Immature natural killer cell (primary cell): ENCODE measurements at places on chromosomes 7 and 10. TPM values are rescaled to one million over a fixed set of nuclear protein-coding genes. Genes with fewer than 3 reads are reported as not detected.
A peak's percentile ranks its signal among the peaks of the same experiment; 100 is the strongest.

DNA sequence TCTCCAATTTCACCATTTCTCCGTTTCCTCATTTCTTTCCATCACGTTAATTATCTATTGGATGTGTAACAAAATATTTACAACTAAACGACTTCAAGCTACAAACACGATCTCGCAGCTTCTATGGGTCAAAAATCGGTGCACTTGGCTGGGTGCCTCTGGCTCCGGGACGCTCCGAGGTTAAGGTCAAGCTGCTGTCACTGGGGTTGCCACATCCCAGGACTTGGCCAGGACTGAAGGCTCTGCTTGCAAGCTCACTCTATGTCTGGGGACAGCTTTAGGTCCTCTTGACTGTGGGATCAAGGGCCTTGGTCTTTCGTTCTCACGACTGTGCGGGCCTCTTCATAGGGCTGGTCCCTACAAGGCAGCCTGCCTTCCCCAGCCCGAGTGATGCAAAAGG lies 159.7 kb downstream of the CCDC3 start:
- no peak for DNase-seq
- H3K36me3 ChIP-seq = no peaks in the 10 kb centered on the region
- peaks cover 6% of the 10 kb centered on the region for H3K27me3 ChIP-seq
- no peaks in the 10 kb centered on the region for H3K4me1 ChIP-seq
- H3K4me3 ChIP-seq = no peak overlapping the region

DNA sequence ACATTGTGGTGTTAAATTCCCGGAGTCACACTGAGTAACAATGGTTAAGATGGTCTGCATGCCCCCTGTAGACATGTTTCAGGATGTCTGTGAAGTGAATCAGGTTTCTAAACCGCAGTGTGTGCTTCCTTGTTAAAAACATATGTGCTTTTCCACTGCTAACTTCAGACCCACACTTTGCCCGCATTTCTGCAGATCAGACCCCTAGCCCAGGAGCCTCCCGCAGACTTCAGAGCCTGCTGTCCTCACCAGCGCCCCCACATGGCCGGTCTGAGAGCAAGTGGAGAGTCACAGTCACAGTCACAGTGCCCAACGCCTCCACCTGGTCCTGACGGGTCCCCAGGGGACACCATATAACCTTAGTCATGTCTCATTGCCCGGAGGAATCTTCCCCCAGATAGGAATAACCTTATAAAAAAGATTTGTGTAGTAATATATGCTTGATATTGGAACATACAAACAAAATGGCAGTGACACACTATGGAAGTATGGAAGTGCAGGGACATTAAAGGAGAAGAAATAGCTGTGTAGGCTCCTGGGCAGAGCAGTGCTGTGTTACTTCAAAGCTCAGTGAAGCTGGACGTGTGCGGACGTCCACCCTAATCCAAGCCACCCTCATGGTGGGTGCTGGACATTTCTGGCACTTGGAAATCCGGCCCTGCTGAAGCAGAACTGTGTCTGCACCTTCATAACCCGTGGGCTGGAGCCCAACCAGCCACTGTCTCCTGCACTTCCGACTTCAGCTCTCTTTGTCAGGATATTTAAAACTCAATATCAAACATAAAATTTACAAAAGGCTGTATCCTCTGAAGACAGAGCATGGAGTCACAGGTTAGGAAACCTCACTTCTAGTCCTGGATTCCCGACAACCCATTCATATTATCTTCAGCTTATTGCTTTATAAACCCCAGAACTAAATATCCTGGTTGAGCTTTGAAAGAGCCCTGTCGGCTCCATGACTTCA lies 29.0 kb downstream of the GSTO2 start:
- no peak for DNase-seq
- H3K27me3 ChIP-seq = peaks cover 5% of the 10 kb centered on the region
- H3K27ac ChIP-seq = peak overlapping the region; percentile 20

DNA sequence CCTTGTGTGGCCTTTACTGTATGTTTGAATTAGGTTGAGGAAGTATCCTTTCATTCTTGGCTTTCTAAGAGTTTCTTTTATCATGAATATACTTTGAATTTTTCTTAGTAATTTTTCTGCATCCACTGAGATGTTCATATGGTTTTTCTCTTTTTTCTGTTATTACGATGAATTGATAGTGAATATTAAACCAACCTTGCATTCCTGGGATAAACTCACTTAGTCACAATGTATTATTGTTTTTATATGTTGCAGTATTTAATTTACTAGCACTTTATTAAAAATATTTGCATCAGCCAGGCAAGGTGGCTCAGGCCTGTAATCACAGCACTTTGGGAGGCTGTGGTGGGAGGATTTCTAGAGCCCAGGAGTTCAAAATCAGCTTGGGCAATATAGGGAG lies 15.3 kb upstream of the RBM33 start:
- H3K36me3 ChIP-seq = no peaks in the 10 kb centered on the region
- peaks cover 5% of the 10 kb centered on the region for H3K27me3 ChIP-seq
- no peak for DNase-seq
- H3K4me3 ChIP-seq = no peak overlapping the region
- peaks cover 4% of the 10 kb centered on the region for H3K4me1 ChIP-seq
- H3K27ac ChIP-seq = no peak overlapping the region

- DNase-seq = peak; percentile 75
- no peak overlapping the region for H3K27ac ChIP-seq
- H3K4me1 ChIP-seq = peaks cover 5% of the 10 kb centered on the region
- no peaks in the 10 kb centered on the region for H3K36me3 ChIP-seq
Measured at GRCh38 chr10:124539935-124540641, 78.5 kb downstream of the LHPP start.

The ZNF425 gene
- polyA plus RNA-seq = not detected

DNA sequence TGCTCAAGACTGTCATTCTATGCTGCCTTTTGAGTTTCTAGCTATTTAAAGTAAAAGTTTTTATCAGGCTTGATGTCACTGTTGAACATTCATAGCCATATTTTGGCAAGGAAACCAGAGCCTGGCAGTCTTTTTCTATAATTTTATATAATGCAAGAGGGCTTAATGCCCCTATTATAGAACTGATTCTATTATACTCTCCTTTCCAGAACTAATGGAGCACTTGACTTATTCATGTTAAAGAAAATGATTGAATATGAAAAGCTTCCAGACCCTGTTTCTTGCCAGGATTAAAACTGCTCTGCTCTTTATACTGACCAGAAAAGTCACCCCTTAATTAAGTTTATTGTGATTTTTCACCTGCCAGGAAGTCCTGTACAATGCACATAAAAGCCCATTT lies 337.6 kb upstream of the CHRM2 start:
- H3K4me1 ChIP-seq = no peaks in the 10 kb centered on the region
- no peak overlapping the region for H3K27ac ChIP-seq
- H3K36me3 ChIP-seq = peaks cover 4% of the 10 kb centered on the region
- no peak for DNase-seq
- no peaks in the 10 kb centered on the region for H3K27me3 ChIP-seq

The STEAP2 gene
- not detected for polyA plus RNA-seq

DNA sequence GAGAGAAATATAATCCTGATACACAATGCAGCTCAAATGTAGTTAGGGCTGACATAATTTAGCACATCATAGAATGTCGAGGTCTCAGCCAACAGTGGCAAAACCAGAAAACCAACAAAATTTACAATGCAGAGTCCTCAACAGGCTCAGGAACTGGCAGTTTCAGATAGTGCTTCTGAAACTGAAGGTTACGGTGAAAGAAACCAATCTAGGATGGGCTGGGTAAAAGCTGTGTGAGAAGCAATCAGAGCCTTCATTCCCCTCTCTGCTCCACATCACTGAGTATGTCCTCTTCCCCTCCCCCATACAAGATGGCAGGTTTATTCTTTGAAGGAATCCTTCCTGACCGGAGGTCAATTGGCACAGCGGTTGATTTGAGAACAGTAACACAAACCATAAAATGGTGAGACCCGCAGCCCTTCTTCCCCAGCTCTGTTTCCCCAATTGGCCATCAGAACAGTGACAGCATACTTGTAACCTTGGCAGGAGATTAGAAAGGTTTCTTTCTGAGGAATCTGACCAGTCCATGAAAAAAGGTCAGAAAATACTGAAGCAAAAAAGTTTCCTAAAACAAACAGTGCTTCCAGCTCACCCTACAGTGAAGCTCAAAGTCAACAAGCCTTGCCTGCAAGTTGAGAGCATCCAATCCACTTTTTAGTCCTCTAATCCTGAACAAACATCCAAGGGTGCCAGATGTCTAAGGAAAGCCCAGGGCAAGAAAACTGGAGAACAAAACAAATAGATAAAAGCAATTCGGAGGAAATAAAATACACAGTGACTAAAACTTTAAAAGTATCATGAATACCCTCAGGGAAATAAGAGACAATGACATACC lies 53.9 kb upstream of the IL6 start:
- H3K4me3 ChIP-seq = no peak overlapping the region
- H3K36me3 ChIP-seq = no peaks in the 10 kb centered on the region
- DNase-seq = no peak
- H3K4me1 ChIP-seq = peaks cover 11% of the 10 kb centered on the region
- no peak overlapping the region for H3K27ac ChIP-seq
- H3K27me3 ChIP-seq = peaks cover under 1% of the 10 kb centered on the region

GRCh38 chr10:67978749-67979148 lies 94.3 kb downstream of the SIRT1 start:
- no peak overlapping the region for H3K27ac ChIP-seq
- H3K27me3 ChIP-seq = no peaks in the 10 kb centered on the region
- H3K36me3 ChIP-seq = peaks cover 45% of the 10 kb centered on the region
- no peak overlapping the region for H3K4me3 ChIP-seq

The ZP3 gene
- polyA plus RNA-seq = 5.0 TPM

DNA sequence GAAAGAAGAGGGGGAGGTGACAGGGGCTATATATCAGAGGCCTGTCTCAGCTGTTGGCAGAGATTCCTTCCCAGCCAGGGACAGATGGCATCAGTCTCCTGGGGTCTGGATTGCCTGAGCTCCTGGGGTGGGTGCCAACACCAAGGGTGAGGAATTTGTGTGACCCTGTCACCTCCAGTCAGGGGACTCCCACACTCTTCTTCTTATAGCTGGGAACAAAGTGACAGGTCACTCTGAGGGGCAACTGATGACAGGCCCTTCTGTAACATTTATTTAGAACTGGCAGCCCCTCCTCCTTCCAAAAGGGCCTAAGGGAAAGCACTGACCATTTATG lies 53.7 kb upstream of the DUSP5 start:
- H3K27ac ChIP-seq = no peak overlapping the region
- no peak for DNase-seq
- H3K4me1 ChIP-seq = peaks cover 45% of the 10 kb centered on the region
- peaks cover 7% of the 10 kb centered on the region for H3K36me3 ChIP-seq
- peaks cover 2% of the 10 kb centered on the region for H3K27me3 ChIP-seq

DNA sequence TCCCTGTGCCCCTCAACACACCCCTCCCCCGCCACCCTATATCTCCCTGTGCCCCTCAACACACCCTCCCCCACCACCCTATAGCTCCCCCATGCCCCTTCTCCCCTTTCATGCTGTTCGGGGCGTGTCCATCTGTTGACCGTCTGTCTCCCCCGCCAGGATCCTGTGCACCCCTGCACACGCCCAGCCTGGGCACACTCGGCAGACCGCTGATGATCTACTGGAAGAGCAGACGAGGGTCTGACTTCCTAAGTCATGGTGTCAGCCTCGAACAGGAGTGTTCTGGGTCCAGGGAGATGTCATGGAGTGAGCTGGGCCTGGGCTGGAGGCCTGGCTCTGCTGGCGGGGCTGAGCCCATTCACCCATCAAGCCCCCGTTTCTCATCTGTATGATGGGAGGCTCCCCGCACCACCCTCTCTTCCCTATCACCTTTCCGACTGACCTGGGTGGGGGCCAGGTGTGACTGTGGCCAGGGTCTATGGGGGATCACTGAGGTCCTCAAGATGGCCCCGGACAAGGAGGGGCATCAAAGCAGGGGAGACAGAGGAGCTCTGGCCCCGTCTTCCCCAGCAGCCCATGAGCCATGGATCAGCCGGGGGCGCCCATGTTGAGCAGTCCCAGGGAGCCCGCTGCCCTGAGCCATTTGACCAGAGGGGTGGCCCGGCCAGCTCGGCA lies 48.3 kb downstream of the PDGFA start:
- H3K27ac ChIP-seq = no peak overlapping the region
- peaks cover 20% of the 10 kb centered on the region for H3K27me3 ChIP-seq
- no peak for DNase-seq
- H3K36me3 ChIP-seq = peaks cover 9% of the 10 kb centered on the region

The ABLIM1 gene
- 66.2 TPM for polyA plus RNA-seq

GRCh38 chr7:79452032-79452494 lies 1.4 kb downstream of the MAGI2 start:
- H3K27ac ChIP-seq = no peak overlapping the region
- H3K36me3 ChIP-seq = no peaks in the 10 kb centered on the region
- peak overlapping the region; percentile 76 for H3K4me3 ChIP-seq
- H3K4me1 ChIP-seq = peaks cover 5% of the 10 kb centered on the region

DNA sequence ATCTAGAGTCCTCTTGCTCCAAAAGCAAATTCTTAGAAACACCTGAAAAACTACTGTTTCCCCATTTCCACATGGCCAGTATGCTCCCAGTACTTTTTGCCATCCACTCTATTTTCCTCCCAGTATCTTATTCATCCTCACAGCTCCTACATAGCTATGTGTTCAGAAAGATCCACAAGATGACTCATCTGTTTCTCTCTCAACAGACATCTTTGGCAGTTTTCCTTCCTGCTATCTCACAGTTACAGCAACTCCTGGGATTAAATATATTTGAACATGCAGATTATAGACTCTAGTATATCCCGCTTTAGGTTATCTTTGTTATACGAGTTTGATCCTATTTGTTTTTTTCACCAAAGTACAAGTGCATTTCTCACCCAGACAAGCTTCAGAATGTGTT lies 675.6 kb upstream of the POT1 start:
- H3K36me3 ChIP-seq = no peaks in the 10 kb centered on the region
- H3K4me3 ChIP-seq = no peak overlapping the region
- H3K27ac ChIP-seq = no peak overlapping the region
- H3K4me1 ChIP-seq = no peaks in the 10 kb centered on the region
- no peak for DNase-seq
- H3K27me3 ChIP-seq = no peaks in the 10 kb centered on the region
